ENCODE measurements at places on chromosomes 4 and X.

DNA sequence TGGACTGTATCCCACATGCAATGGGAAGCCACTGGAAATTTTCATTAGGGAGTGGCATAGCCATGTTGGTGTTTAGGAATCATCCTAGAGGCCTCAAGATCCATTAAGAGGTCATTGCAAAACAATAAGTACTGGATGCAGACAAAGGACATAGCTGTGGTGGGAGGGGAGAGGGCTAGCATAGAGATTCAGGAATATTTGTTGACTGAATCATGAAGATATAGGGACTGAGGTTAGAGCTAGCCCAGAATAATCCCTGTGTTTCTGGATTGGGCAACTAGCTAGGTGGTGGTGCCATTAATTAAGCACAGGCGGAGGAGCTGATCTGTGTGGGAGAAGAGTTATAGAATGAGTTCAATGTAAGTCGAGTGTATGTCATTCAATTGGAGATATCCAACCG, 135.0 kb downstream of the RAB28 start:
- DNase-seq: no peak

DNA sequence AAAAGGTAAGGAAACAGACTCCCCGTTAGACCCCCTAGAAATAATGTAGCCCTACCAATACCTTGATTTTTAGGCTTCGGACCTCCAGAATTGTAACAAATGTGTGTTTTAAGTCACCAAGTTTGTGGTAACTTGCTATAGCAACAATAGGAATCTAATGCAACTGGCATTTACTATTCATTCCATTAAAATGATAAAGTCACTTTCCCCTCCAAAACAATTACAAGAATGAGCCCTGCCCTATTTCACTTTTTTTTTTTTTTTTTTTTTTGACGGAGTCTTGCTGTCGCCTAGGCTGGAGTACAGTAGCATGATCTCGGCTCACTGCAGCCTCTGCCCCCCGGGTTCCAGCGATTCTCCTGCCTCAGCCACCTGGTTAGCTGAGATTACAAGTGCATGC, 3.5 kb upstream of the DDX60L start:
- DNase-seq: no peak

GRCh38 chr4:61890321-61890720, 690.2 kb downstream of the ADGRL3 start:
- DNase-seq: no peak

DNA sequence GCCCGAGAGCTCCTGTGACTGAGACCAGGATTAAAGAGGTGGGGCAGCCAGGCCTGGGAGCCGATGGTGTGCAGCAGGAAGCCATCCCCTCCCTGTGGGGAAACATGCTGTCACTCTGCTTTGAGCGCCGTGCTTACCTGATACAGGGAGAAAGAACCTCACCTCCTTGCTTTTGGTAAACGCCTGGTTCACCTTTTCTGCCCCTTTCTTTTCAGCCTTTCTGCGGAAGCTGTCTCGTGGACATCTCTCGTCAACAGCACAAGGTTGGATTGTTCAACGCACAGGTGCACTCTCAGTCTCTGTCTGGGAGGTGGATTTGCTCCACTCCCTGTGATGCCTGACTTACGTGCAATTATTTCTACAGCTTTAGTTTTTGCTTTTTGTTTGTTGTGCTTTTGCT, 12.0 kb downstream of the ZFYVE28 start:
- DNase-seq: peak; percentile 2

DNA sequence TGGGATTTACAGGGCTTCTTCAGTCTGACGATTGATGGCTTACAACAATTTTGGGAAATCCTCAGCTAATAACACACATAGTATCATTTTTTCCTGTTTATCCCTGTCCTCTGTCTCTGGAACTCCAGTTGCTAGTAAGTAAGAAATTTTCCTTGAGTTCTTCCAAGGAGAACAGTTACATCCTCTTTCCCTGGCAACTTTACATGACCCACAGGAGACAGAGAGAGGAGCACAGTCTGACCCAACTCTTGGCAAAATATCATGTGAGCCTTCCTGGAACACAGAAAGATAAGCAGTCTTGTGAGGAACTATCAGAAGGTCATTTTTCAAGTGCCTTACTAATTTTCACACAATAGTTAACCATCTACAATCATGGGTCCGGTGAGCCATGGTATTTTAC, 578.7 kb upstream of the PABPC4L start:
- DNase-seq: no peak
